Activated CD8-positive, alpha-beta T cell treated with anti-CD3 and anti-CD28 coated beads for 36 hours (primary cell): ENCODE measurements at places on chromosomes 12 and 14. TPM values are rescaled to one million over a fixed set of nuclear protein-coding genes. Genes with fewer than 3 reads are reported as not detected.

GRCh38 chr12:24505366-24506015 lies 443.4 kb downstream of the BCAT1 start:
- H3K36me3 ChIP-seq: no peaks in the 10 kb centered on the region
- no peak overlapping the region for H3K27ac ChIP-seq
- no peaks in the 10 kb centered on the region for H3K4me1 ChIP-seq
- no peak for DNase-seq
- no peak overlapping the region for H3K4me3 ChIP-seq

GRCh38 chr14:61034416-61035120 lies 53.5 kb downstream of the SLC38A6 start:
- no peak overlapping the region for H3K4me3 ChIP-seq
- H3K4me1 ChIP-seq: peaks cover 6% of the 10 kb centered on the region
- H3K36me3 ChIP-seq: no peaks in the 10 kb centered on the region
- H3K27me3 ChIP-seq: no peaks in the 10 kb centered on the region
- no peak for DNase-seq

DNA sequence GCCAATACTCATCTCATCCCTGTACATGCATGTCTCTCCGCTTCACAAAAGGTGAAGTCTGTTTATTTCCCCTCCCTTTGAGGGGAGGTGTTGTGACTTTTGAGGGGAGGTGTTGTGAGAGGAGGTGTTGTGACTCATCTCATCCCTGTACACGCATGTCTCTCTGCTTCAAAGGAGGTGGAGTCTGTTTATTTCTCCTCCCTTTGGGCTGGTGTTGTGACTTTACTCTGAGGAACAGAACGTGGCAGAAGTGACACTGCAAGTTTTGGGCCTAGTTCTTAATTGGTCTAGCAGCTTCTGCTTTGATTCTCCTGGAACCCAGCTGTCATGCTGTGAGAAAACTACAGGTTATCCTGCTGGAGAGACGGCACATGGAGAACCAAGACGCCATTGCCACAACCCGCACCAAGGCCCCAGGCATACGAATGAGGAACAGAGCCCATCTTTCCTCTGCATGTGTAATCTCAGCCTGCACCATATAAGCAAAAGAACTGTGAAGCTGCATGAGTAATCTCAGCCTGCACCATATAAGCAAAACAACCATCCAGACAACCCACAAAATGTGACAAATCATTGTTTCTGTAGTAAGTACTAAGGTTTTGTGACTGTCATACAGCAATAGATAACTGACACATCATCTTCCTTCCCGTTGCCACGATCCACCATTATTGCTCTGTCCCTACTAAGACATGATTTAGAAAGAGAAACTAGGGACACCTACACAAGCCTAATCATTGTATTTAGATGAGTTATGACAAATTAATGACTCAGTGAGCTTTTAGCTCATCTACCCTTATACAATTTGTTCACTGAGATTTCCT lies 30.0 kb downstream of the GALNT4 start:
- peaks cover 28% of the 10 kb centered on the region for H3K36me3 ChIP-seq
- H3K4me3 ChIP-seq: no peak overlapping the region
- peak overlapping the region; percentile 90 for H3K27ac ChIP-seq
- DNase-seq: peak; percentile 73

- H3K4me1 ChIP-seq: no peaks in the 10 kb centered on the region
- H3K27me3 ChIP-seq: peaks cover 18% of the 10 kb centered on the region
- H3K4me3 ChIP-seq: no peak overlapping the region
- no peak for DNase-seq
Observed at GRCh38 chr12:69708649-69709048, 9.5 kb upstream of the BEST3 start.

- H3K4me3 ChIP-seq: no peak overlapping the region
- DNase-seq: no peak
- no peak overlapping the region for H3K27ac ChIP-seq
Observed at GRCh38 chr12:71591601-71592000, 72.0 kb downstream of the ZFC3H1 start.

Gene SLC4A8
- total RNA-seq: 2.7 TPM

Gene GCH1
- total RNA-seq: 35.4 TPM

Gene NTF3
- total RNA-seq: not detected
